ENCODE measurements at places on chromosomes 2 and 18.

DNA sequence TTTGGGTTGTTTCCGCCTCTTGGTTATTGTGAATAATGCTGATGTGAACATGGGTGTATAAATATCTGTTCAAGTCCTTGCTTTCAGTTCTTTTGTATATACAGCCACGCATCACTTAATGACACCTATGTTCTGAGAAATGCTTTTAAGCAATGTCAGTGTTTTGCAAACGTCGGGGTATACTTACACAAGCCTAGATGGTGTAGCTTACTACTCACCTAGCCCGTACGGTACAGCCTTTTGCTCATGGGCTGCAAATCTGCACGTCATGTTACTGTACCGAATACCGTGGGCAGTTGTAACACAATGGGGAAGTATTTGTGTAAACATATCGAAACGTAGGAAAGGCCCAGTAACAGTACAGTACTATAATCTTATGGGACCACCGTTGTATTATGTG, 12.4 kb downstream of the RALB start:
- H3K27ac ChIP-seq = no peak overlapping the region
- no peaks in the 10 kb centered on the region for H3K27me3 ChIP-seq
- peaks cover 10% of the 10 kb centered on the region for H3K36me3 ChIP-seq
- no peak overlapping the region for H3K4me3 ChIP-seq

DNA sequence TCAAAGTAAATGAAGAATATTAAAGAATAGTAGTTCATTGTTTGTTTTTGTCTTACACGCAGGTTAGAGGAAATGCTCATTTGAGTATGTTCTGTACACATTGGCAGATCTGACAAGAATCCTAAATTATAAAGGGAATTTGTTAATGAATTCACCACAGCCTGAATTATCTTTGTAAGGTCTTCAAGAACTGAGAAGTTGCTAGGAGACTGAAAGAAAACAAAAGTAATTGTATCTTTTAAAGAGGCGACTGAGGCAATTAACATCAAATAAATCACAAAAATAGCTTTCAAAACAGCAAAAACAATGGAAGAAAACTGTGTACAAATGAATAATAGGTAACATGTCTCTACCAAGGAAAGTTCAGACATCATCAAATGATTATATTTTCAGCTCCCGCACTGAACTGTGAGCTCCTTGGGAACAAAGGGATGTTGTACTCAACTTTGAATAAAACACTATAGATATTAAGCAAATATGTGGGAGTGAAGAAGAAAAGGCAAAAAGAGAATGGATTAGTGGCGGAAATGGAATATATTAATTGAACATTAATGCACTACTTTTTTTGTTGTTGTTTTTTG, 51.7 kb upstream of the ATIC start:
- no peaks in the 10 kb centered on the region for H3K36me3 ChIP-seq
- DNase-seq = no peak
- no peaks in the 10 kb centered on the region for H3K27me3 ChIP-seq

DNA sequence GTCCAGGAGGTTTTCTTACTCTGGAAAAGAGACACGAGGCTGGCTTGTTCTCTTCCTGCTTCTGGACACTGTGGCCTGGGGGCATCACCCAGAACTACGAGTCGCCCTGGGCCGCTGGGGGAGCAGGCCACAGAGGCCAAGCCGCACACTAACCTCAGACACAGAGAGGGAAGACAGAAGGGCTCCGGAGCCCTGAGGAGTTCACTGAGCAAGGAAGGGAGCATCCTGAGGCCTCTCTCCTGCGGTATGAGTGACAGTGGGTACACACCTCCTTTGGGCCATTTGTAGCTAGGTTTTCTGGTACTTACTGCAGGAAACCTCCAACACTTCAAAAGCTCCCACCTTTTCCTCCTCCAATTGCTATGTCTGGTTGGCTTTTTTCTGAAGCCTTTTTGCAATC, 494.1 kb downstream of the DLGAP1 start:
- no peak overlapping the region for H3K27ac ChIP-seq
- peaks cover 3% of the 10 kb centered on the region for H3K27me3 ChIP-seq
- no peak for DNase-seq
- H3K36me3 ChIP-seq = peaks cover under 1% of the 10 kb centered on the region

DNA sequence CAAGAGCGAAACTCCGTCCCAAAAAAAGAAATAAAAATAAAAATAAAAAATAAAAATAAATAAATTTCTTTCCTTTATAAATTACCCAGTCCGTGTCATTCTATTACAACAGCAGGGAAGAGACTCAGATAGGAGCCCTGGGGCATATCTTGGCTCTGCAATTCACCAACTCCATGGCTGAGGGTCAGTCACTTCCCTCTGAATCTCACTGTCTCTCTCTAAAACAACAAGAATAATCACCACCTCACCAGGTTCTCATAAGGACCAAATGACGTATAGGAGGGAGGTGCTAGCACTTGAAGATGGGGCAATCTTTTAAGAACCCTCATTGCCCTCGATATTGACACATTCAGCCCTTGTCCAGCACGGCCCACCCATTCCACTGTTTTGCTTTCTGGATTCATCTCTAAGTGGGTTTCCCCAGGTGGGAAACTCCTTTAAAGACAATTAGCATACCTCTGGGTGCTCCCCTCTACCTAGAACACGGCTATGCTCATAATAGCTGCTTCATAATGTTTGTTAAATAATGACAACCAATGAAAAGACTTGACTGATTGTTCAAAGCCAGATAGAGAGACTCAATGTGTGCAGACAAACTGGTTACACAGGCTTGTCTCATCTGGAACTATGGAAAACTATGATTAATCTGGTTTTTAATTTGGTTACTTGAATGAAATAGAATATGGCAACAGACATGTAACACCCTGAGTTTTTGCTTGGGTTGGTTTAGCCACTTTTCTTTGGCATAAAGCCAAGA, 15.1 kb downstream of the MYCN start:
- H3K4me3 ChIP-seq = no peak overlapping the region
- H3K27ac ChIP-seq = no peak overlapping the region
- H3K36me3 ChIP-seq = no peaks in the 10 kb centered on the region
- no peak for DNase-seq

DNA sequence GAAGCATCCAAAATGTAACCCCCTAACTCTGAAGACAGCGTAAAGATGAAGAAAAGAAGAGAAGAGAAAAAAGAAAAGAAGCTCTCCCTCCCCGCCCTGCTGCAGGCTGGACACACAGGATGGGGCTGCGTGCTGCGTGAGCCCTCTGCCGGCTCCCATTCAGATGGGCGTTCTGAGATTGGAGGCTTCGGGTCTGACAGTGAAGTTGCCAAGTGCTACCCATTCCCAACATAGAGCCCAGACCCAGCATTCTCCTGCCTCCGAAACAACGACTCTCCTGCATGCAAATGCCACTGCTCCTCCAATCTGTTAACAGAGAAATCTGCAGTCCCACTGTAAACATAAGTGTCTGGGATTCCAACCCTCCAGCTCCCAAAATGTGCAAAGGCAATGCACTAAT, 234.9 kb downstream of the BCL11A start:
- peaks cover 2% of the 10 kb centered on the region for H3K27me3 ChIP-seq
- peaks cover 48% of the 10 kb centered on the region for H3K4me1 ChIP-seq
- H3K4me3 ChIP-seq = no peak overlapping the region
- no peak for DNase-seq
- H3K36me3 ChIP-seq = no peaks in the 10 kb centered on the region

GRCh38 chr2:215356334-215356947, 44.6 kb downstream of the ATIC start:
- no peak overlapping the region for H3K4me3 ChIP-seq
- DNase-seq = no peak

DNA sequence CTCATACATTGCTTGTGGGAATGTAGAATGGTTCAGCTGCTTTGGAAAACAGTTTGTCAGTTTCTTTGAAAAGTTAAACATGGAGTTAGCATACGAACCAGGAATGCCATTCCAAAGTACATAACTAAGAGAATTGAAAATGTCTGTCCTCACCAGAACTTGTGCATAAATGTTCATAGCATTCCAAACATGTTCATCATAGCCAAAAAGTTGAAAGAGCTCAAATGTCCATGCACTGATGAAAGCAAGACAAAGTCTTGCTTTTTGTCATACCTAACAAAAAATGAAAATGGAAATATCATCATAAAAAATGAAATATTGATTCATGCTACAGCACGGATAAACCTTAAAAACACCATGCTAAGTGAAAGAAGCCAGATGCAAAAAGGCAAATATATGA, 408.8 kb upstream of the UBE2E3 start:
- H3K4me1 ChIP-seq = peaks cover 7% of the 10 kb centered on the region
- H3K27ac ChIP-seq = no peak overlapping the region

DNA sequence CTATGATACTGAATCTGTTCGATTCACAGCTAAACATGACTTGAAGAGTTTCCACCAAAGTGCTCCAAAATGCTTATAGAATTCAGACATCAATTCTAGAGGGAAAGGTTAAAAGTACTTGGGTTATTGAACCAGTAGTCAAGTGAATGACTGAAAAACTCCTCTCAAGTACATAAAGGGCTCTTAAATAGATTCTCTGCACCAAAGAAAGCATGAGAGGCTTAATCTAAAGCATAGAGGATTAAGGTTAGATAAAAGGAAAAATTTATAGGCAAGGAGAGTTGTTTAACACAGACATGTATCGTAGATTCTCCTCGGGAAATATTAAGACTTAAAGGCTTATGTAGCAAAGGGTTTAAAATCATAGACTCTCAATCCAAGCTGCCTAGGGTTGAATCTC, 701.4 kb downstream of the ERBB4 start:
- H3K27me3 ChIP-seq = no peaks in the 10 kb centered on the region
- no peaks in the 10 kb centered on the region for H3K36me3 ChIP-seq
- no peak overlapping the region for H3K4me3 ChIP-seq
- H3K27ac ChIP-seq = no peak overlapping the region
- DNase-seq = no peak

DNA sequence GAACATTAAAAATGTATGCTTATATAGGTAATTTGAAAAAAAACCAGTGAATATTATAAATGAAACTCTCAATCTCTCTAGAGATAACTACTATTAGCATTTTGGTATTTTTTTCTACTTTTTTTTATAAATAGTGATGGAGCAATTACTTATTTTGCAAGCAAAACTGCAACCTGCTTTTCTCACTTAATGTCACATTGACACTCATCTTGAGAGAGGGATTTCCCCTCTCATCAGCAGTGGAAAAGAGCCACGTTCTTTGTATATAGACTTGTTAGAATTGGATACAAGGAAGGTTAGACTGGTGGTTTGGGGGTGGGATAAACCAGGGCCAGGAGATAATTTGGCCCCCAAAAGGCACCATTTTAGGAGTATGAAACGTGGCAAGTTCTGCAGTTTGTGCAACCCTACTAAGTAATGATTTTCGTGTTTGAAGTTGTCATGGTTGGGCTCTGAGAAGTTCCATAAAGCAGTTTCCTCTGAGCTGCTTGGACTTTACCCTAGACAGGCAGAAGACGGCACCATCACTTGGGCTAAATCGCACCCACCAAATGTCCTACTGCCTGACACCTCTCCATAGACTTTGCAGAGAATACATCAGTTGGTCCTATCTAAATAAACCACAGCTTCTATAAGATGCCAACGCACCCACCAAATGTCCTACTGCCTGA, 194.0 kb downstream of the ACTR3 start:
- H3K4me3 ChIP-seq = no peak overlapping the region
- no peaks in the 10 kb centered on the region for H3K27me3 ChIP-seq
- DNase-seq = no peak
- H3K4me1 ChIP-seq = peaks cover 5% of the 10 kb centered on the region
- no peaks in the 10 kb centered on the region for H3K36me3 ChIP-seq
- H3K27ac ChIP-seq = no peak overlapping the region

DNA sequence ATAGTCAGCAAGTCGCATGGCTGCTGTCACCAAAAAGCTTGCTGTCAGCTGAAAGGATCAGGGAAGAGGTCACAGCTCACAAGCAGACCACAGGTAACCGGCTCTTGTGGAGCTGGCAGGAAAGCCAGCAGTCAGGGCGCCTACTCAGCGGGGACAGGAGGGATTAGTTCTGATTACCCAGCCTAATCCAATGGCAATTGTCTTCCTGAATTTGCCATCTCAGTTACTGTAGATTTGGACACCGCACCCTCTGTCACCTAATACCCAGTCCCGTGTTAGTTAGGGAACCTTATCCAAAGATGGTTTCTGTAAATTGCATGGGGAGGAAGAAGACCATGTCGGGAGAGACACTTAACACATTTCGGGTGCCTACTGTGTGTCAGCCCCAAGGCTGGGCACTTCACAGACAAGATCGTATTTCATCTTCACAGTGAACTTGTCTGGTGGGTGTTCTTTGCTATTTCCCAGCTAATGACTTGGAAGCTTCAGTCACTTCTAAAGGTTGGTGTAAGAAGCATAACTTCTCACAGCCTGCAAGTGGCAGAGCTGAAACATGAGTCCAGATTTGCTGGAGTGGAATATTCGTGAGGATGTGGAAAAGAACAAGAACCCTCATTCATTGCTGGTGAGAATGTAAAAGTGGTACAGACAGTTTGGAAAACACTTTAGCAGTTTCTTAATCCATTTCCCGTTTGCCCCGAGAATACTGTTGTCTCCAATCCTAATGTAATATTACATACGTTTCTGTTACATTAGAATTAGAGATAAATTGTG, 9.9 kb downstream of the ALPK2 start:
- no peaks in the 10 kb centered on the region for H3K36me3 ChIP-seq
- no peak overlapping the region for H3K4me3 ChIP-seq
- H3K27me3 ChIP-seq = peaks cover 21% of the 10 kb centered on the region
- DNase-seq = no peak

GRCh38 chr2:74010087-74010541, 25.4 kb downstream of the TET3 start:
- H3K27me3 ChIP-seq = no peaks in the 10 kb centered on the region
- no peak overlapping the region for H3K4me3 ChIP-seq
- DNase-seq = no peak
- H3K4me1 ChIP-seq = peaks cover 26% of the 10 kb centered on the region

GRCh38 chr2:191255271-191255670, 10.1 kb downstream of the MYO1B start:
- H3K36me3 ChIP-seq = peaks cover under 1% of the 10 kb centered on the region
- H3K4me1 ChIP-seq = peaks cover 49% of the 10 kb centered on the region
- no peak overlapping the region for H3K27ac ChIP-seq
- no peak overlapping the region for H3K4me3 ChIP-seq
